ENCODE measurements at places on chromosomes 5 and 9.

DNA sequence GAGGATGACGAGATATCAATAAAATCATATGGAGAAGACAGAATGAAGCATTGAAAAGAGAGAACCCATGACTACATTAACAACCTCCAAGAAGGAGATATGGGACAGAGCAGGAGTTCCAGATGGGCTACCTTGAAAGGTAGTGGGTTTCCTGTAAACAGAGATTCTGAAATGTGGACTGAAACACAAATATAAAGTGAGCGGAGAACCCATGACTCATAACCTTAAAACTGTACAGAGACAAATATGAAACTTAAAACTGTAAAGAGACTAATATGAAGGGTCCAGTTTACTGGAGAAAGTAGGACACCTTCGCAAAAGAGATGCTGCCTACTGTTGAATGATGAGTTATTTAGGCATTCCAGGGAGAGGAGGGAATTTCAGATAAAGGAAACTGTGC is 383.7 kb downstream of the CAAP1 start:
- no peak for DNase-seq

DNA sequence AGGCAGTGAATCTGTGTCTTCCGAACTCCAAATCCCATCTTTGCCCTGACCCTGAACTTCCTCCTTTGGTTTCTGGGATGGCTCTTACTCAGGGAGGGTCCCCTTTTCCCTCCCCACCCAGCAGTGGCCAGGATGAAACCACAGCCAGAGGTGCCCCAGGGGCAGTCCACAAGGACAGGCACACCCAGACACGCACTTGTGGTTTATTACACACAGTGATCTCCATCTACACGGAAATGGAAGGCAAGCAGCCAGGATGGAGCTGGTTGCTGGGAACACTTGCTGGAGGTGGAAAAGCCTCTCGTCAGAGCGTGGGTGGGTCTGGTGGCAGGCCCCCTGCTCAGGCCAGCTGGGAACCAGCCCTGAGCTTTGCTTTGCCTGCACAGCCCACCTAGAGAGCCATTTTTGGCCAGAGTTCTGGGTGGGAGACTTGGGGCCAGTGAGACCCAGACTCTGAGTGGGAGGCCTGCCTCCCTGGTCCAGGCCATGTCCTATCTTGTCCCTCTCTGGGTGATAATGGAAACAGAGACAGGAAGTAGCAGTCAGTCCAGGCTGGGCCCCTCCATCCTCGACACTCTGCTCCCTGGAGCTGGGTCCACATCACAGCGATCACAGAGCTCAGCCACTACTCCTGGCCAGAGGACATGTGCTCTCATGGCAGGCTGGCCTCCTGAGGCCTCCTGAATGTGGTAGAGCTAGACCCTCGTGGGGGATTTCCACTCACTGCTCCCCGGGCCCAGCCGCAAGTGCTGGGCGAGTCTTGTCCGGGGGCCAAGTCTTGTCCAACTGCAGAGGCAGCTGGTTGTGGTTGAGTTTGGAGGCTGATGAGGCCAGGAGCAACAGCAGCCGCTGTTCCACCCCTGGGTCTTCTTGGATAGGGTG is 5.1 kb upstream of the PHYKPL start:
- no peak for DNase-seq

- DNase-seq, result no peak
Measured at GRCh38 chr5:102782217-102782872, 27.2 kb downstream of the PAM start.

GRCh38 chr9:21331676-21332402 is 3.4 kb downstream of the KLHL9 start:
- DNase-seq, result peak; percentile 12

- no peak for DNase-seq
Measured at GRCh38 chr9:3857673-3858072, 331.9 kb upstream of the RFX3 start.

DNA sequence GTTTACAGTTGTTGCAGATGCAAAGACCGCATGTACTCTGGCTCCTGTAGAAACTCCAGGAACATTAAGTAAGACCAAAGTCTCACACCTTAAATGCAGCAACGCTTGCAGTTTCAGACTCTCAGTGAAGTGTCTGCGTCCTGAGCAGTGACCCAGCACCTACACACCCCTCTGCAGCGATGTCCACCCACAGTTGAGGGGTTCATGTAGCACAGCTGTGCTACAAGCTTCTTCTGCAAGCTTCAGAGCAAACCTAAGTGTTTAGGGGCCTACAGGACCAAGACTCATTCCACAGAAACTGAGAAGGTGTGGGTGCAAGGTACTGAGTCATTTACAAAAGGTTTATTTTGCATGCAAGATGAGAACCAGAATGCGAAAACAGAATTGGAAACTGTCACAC is 191.0 kb downstream of the IRX2 start:
- no peak for DNase-seq

- no peak for DNase-seq
Measured at GRCh38 chr5:53179691-53180090, 70.1 kb upstream of the MOCS2 start.
